NCI-H82 (cell line): ENCODE measurements at places on chromosomes 3 and 15.

GRCh38 chr3:43405888-43406642 lies 119.7 kb downstream of the SNRK start:
- DNase-seq, result no peak

- DNase-seq, result no peak
These were observed 395.6 kb downstream of the EPHB1 start for GRCh38 chr3:135190658-135191057.

GRCh38 chr3:192861972-192862371 lies 55.7 kb downstream of the MB21D2 start:
- DNase-seq, result no peak

DNA sequence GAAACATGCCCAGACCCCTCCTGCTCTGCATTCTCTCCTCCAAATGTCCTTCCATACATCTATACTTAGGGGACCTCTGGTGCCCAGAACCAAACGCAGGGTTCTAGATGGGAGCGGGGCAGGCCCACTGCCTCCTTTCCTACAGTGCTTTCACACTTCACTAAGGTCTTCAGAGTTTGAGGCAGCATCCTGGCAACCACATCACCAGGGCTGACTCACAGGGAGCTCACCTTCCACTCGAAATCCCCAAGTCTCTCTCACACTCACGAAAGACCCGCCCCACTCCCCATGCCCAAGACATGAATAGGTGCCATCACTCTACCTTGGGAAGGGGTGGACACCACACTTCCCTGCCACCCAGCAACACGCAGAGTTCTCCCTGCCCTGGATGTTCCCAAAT lies 18.9 kb downstream of the HOMER2 start:
- no peak for DNase-seq

DNA sequence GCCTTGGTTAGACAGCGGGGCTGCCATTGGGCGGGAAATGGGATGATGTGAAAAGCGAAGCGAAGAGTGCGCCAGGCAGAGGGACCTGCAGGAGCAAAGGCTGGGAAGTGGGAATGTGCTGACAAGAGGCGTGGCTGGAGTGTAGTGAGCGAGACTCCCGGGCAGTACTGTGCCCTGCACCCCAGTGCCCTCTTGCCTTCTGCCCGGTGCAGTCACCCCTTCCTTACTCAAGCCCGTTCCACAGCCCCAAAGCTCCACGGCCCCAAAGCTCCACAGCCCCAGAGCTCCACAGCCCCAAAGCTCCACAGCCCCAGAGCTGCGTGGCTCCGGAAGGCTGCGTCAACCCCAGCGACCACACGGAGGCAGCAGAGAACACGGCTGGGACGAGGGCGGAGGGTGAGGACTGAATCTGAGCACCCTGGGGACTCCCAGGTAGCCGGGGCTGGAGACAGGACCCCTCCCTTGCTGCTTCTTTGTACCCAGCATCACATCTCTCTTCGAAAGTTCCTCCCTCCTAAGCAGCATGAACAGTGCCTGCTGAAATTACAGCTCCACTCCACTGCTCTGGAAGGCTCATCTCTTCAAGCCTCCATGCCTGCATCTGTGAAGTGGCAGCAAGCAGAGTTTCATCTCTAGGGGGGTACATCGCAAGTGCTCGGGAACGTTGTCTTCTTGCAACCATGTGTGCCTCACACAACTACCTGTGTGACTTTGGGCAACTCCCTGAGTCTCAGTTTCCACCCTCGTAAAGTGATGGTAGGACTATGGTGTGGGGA lies 108.9 kb downstream of the FBLN2 start:
- peak; percentile 58 for DNase-seq

DNA sequence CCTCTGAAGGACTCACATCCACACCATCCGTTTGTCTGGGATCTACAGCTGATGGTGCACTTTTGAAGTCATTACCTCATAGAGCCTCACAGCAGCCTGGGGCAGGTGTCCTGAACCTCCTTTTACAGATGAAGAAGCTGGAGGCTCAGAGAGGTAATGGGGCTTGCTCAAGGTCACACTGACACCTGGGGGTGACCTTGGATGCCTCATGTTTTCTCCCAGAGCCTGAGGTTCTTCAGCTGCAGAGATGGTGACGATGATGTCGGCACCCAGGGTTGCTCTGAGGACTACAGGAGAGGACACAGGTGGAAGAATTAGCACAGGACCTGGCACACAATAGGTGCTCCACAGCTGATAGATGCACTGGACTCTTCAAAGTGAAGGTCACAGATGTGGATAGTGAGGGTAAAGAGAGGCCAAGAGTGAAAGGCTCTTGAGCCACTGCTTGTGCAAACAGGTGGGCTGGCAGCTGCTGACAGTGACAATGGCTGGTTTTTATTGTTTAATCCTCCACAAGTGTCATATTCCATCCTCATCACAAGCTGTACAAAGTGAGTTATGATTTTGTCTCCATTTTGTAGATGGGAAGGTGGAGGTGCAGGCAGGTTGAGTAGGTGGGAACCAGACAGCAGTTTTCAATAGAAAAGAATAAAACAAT lies 17.4 kb upstream of the ATP2B2 start:
- peak; percentile 21 for DNase-seq

- no peak for DNase-seq
These were observed 141.2 kb downstream of the HCN4 start for GRCh38 chr15:73227433-73228056.

DNA sequence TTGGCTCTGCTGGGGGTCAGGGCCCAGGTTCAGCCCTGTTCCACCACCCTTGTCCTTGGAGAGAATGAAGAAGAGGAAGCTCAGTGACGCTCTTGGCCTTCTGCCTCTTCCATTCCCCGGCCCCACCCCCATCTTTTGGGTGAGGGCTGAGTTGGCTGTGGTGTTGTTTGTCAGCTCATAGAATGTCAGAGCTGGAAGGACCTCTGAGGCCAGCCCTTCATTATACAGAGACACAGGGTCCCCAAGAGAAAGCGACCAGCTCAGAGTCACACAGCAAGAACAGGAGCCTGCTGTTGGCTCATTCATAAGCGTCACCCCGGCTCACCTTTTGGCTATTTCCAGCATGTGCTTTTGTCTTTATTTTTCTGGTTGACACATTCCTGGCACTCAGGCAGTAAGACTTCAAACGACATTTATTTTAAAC lies 68.2 kb downstream of the AAGAB start:
- no peak for DNase-seq

DNA sequence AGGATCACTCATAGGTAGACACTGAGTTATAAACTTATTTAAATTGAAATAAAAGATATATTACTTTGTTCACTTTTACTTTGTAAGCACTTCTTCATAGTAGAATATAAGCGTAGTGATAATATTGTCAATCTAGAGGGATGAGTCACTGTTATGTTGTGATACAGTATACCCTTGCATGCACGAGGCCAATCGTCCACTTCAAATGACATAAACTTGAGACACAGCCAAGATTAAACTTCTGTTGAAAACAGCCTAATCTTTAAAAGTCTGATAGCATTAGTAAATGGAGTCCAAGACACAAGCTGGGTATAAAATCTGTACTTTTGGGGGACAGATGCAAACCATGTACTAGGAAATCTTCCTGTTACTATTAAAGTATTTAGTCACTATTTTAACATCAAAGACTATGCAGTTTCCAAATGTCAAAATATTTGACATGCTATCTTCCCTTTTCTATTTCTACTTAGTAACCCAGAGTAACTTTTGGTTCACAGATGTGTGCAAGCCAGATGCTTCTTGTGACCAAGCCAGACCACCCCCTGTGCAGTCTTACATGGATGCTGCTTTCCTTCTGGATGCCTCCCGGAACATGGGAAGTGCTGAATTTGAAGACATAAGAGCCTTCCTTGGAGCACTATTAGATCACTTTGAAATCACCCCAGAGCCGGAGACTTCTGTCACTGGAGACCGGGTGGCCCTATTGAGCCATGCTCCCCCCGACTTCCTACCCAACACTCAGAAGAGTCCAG lies 85.3 kb downstream of the PIK3R4 start:
- DNase-seq, result no peak

DNA sequence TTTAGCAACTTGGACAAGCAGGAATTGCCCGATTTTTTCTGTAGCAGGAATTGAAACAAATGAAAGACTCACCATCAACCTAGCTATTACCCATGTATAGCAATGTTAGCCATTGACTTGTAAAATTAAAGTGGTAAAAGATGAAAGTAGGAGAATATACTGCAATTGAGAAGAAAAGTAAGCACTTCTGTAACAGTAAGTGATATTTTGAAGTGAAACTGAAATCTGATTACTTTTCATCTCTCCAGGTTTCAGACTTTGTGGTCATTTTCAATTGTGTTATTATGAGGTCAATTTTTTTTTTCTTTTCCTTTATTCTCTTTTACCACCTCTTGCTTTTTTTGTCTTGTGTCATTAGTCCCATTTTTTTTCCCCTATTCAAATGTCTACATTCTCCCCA lies 1078.2 kb downstream of the ZPLD1 start:
- DNase-seq, result no peak

- no peak for DNase-seq
These were observed 309.8 kb upstream of the MANF start for GRCh38 chr3:51075221-51075775.

DNA sequence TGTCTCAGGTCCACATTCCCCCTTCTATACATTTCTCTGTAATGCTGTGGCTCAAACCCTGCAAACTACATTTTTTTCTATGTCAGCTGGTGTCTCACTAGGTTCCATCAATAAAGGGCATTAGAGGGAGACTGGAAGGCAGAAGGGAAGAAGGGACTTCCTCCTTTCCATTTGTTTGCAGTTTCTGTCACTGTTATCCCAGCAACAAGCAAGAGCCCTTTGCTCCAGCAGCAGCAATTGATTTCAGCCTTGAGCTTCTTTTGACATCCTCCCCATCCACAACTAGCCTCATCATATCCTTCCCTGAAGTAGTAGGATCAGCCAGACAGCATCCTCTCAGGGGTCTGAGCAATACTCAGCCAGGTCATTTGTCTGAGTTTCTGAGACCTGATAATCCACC lies 5.3 kb upstream of the NCK1 start:
- DNase-seq, result peak; percentile 18

GRCh38 chr3:124467980-124468902 lies 262.0 kb upstream of the UMPS start:
- DNase-seq, result peak; percentile 83

DNA sequence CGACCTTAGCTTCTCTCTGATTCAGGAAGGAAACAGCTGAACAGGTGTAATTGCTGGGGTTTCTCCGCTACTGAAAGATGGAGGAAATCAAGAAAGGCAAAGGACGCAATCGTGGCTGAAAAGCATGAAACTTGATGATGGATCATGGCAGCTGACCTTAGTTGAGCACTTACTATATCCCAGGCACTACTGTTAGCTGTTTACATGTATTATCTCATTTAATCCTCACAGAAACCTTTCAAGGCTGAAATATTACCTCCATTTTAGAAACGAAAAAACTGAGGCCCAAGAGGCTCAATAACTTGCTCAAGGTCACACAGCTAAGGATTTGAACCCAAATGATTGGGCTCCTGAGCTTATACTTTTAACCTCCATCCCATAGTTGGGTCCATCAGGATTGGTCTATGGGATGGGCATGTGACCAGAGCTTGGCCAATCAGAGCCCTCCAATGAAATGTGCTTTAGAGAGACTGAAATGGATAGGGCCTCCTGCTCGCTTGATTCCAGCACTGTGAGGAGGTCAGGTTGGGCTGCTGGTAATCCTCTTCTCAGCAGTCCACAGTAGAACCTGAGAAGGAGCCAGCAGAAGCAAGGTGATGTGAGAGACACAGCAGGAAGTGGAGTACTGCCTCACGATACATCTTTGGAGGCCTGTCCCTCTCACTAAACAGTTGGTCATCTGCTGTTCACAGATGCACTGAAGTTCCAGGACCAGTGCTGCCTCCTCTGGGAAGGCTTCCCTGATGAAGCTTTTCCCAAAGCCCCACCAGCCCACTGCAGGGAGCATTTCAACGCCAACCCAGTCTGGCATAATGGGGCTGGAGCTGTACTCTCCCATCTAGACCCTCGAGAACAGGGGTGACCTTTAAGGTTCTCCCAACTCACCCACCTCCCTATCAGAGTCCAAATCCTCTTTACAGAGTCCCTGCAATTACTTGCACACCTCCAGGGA lies 10.4 kb downstream of the CLN6 start:
- DNase-seq, result peak; percentile 34

DNA sequence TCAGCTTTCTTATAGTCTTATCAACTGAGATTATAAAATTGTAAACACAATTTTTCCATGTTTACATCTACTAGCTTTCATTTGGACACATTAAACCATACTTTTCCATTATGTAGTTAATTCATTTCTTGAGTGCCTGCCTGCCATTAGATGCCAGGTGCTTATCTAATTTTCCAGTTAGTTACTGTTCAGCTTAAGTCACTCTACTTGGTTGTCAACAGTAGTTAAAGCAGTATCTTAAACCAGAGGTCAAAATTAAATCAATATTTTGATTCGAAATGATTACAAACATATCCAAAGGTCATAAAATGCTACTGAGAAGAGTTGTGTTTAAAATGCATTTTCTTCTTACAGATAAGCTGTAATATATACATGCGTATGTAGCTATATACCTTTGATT lies 56.2 kb upstream of the UBP1 start:
- DNase-seq, result no peak

DNA sequence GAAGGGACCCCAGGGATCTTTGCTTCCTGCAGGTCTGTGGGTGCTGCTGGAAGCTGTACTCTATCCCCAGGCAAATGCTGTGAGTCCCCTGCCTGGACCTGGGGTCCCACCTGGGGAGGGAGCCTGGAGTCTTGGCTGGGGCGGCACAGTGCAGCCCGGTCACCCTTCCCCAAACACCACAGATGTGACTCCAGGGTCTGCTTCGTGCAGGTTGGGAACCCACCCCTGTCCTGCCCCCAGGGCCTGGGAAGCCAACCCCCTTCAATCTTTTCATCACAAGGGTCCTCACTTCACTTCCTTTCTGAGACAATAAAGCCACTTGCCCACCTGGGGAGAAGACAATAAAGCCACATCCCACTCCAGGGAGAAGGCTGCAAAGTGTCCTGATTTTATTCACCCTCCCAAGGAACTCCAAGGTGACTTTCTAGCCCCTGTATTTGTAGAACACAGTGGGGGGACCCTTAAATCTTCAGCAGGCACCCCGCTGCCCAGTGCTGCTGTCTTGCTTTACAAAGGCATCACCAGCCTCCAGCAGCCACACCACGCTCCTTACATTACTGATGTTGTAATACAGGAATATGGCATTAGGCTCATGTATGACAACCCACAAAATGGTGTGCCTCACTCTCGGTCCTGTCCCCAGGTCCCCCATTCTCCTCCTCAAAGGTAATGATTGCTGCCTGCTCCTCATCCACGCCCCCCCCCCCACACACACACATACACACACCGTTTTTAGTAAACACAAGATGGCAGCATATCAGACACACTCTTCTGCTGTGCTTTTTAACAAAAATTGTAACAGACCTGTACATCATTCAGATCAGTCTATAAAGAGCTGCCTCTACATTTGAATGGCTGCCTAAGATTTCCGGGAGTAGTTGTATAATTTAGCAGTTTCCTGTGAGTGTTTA lies 9.9 kb downstream of the C3orf22 start:
- no peak for DNase-seq

- DNase-seq, result peak; percentile 54
These were observed 23.5 kb upstream of the JMJD7 start for GRCh38 chr15:41804361-41804760.

GRCh38 chr3:123735456-123735855 lies 148.7 kb downstream of the MYLK start:
- no peak for DNase-seq

GRCh38 chr3:74409066-74409465 lies 205.4 kb downstream of the CNTN3 start:
- no peak for DNase-seq

GRCh38 chr3:114685161-114685560 lies 391.3 kb downstream of the TIGIT start:
- no peak for DNase-seq
